ENCODE measurements at places on chromosomes 2 and 18. TPM values are rescaled to one million over a fixed set of nuclear protein-coding genes. Genes with fewer than 3 reads are reported as not detected.

HOXD8 gene
- total RNA-seq: 1.2 TPM

ANKRD62 gene
- total RNA-seq: under 0.01 TPM

SERPINB12 gene
- total RNA-seq: not detected

MAPRE3 gene
- total RNA-seq: 4.4 TPM

KCNF1 gene
- total RNA-seq: not detected

MYOM1 gene
- 0.23 TPM for total RNA-seq

CPLX4 gene
- total RNA-seq: not detected

TMEM37 gene
- total RNA-seq: 3.1 TPM

CDC42EP3 gene
- total RNA-seq: 0.57 TPM

TMEFF2 gene
- total RNA-seq: 1.5 TPM

DPP10 gene
- 0.09 TPM for total RNA-seq

GPBAR1 gene
- 0.26 TPM for total RNA-seq

STAT1 gene
- 58.9 TPM for total RNA-seq

PAX8 gene
- total RNA-seq: 2.7 TPM

IL1RL1 gene
- 7.6 TPM for total RNA-seq

PLEKHA3 gene
- total RNA-seq: 4.0 TPM

SLC39A10 gene
- total RNA-seq: 2.0 TPM

GAL3ST2 gene
- total RNA-seq: not detected

CKAP2L gene
- total RNA-seq: 4.3 TPM

CHRND gene
- total RNA-seq: not detected

LINC00305 gene
- not detected for total RNA-seq

PROKR1 gene
- not detected for total RNA-seq

KCNK3 gene
- 0.95 TPM for total RNA-seq

COL5A2 gene
- 5.6 TPM for total RNA-seq

GCG gene
- not detected for total RNA-seq

CRACDL gene
- total RNA-seq: 10.6 TPM

SNORC gene
- 0.76 TPM for total RNA-seq

HAAO gene
- 1.5 TPM for total RNA-seq

MC4R gene
- total RNA-seq: not detected

SLC11A1 gene
- total RNA-seq: 9.8 TPM

CRYGC gene
- total RNA-seq: not detected

TEX44 gene
- not detected for total RNA-seq

DSG1 gene
- total RNA-seq: 1.8 TPM

PDE11A gene
- total RNA-seq: not detected

CRYGD gene
- total RNA-seq: not detected

LRRC30 gene
- not detected for total RNA-seq

PCARE gene
- total RNA-seq: not detected

PARD3B gene
- total RNA-seq: 4.4 TPM

FER1L5 gene
- not detected for total RNA-seq

KIF5C gene
- total RNA-seq: not detected

IL1F10 gene
- not detected for total RNA-seq

FAM237A gene
- total RNA-seq: not detected

CFAP65 gene
- total RNA-seq: 0.19 TPM

ABCB11 gene
- total RNA-seq: not detected

OSBPL6 gene
- total RNA-seq: 6.1 TPM

NPHP1 gene
- total RNA-seq: 0.57 TPM
